NCI-H2107 (cell line): ENCODE measurements at places on chromosomes 1 and 21.

DNA sequence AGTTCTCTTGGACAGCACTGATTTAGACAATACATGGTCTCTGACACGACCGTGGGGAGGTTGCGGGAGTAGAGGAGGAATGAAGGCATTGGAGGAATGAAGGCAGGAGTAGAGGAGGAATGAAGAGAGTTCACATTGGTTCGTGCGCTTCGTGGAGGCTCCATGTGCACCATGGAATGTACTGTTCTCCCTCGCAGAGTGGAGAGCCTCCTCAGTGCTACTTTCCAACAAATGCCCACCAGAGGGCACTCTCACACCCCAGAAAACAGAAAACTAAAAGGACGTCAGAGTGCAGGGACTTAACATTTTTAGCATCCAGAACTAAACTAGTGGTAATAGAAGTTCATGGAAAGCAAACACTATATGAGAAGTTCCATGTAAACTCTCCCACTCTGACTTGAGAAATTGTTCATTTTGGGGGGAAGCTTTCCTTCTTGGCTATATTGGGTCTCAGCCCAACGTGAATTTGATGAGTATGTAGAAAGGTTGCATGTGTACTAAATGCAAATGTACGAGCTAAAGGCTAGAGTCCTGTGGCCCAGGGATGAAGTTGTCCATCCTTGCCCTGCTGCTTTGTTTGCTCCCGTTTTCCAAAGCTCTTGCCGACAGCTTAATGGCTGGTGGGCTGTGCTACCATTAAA, 211.6 kb downstream of the LMX1A start:
- peak; percentile 32 for DNase-seq

DNA sequence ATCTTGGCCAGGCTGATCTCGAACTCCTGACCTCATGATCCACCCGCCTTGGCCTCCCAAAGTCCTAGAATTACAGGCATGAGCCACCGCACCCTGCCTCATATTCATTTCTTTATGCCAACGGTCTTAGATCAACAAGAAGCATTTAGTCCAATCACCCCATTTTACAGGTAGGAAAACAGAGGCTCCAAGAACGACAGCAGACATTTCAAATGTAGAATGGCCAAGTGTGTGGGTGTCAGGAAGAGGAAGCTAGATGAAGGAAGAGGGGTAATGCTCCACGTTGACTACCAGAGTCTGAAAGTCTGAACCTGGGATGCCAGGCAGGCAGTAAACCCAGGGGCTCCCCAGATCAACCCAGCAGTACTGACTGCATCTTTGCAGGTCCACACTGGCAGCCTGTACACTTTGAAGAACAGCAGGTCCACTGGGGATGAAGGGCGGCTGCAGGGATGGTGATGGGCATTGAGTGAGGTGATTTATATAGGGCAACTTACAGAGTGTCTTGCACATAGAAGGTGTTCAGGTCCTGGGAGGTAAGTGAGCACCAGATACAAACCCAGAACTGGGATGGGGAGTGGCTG, 120.2 kb downstream of the EPHB2 start:
- no peak for DNase-seq

- no peak for DNase-seq
Observed at GRCh38 chr1:185720633-185721272, 13.4 kb upstream of the HMCN1 start.

DNA sequence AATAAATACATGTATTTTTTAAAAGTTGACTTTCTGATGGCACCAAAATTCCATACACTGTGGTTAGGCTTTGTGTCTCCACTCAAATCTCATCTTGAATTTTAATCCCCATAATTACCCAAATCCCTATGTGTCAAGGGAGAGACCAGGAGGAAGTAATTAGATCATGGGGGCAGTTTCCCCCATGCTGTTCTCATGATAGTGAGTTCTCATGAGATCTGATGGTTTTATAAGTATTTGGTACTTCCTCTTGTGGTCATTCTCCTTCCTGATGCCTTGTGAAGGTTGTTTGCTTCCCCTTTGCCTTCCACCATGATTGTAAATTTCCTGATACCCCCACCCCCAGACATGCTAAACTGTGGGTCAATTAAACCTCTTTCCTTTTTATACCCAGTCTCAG, 1218.4 kb upstream of the PRMT6 start:
- DNase-seq: no peak

DNA sequence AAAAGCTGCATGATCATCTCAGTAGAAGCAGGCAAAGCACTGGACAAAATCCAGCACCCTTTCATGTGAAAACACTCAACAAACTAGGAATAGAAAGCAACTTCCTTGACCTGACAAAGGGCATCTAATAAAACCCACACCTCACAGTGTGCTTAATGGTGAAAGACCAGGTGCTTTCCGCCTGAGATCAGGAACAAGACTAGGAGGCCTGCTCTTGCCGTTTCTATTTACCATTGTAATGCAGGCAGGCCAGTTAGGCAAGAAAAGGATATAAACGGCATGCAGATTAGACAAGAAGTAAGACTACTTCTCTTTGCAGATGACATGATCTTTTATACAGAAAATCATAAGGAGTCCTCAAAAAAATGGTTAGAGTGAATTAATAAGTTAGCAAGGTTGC, 37.2 kb downstream of the SLC37A1 start:
- no peak for DNase-seq

GRCh38 chr21:34936883-34937563, 112.1 kb downstream of the RUNX1 start:
- DNase-seq: no peak
